ENCODE measurements at places on chromosomes 13 and 19.

DNA sequence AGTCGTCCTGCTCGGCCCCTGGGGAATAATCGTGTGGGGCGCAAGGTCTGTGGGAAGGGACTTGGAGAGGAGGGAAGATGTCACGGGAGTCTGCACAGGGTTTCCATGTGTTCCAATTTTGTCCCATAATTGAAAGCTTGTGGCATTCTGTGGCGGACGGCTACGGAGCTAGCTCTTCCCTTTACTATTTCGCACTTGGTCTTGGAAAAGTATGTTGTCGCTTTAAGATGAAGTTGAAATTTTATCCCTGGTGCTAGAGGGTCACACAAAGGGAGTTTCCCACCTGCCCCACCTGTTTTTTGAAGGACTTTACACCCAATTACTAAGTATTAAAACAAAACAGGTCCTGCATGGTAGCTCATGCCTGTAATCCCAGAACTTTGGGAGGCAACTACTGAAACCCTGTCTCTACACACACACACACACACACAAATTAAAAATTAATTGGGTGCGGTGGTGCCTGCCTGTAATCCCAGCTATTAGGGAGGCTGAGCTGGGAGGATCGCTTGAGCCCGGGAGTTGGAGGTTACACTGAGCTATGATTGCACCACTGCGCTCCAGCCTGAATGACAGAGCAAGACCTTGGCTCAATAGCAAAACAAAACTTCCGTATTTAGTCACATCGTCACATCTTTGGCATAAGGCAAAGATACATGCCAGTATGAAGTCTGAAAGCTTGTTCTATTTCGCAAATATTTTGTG lies 967 bp upstream of the TPT1 start:
- no peak for DNase-seq

DNA sequence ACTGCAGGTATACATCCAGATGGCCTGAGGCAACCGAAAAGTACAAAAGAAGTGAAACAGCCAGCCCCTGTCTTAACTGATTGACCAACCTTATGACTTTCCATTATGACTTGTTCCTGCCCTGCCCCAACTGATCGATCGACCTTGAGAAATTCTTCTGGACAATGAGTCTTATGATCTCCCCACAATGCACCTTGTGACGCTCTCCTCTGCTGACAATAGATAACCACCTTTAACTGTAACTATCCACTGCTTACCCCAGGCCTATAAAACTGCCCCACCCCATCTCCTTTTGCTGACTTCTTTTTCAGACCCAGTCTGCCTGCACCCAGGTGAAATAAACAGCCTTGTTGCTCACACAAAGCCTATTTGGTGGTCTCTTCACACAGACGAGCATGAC lies 11.2 kb downstream of the ZNF83 start:
- DNase-seq = no peak

DNA sequence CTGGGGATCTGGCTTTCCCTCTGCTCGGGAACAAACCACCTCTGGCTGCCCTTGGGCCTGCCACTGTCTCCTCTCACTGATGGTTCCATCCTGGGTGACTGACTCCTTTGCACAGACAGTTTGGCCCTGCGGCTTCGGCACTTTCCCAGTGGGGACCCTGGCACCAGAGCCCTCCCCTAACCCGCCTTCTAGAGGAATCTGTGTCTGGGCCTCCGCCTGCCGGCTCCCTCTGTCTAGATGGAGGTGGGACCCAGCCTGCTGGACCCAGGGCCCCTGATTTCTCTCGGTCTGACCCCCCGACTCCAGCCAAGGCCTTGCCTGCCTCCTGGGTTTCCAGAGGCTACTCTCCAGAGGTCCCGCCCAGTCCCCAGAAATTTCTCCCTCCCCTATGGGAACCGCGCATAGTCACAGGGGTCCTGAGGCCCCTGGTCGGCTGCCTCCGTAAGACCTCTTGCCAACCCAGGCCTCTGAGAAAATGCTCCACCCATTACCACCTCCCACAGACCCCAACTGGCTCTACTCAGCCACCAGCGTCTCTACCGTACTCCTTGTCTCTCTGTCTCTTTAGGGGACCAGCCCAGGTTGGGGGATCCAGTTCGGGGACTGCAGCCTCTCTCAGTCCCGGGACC lies 2.7 kb downstream of the CCDC106 start:
- no peak for DNase-seq

DNA sequence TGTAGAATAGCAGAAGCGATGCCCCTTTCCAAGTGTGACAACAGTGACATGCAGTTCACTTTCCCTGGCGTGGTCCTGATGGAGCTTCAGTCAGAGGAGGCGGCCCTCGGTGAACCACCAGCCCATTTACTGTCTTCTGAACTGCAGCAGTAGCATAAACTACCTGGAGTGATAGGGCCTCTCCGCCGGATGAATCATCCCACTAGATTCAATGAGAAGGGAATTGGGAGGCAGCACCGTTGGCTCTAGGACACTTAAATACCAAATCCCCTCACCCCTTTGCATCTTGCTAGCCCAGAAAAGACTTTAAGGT lies 112.8 kb upstream of the GPR12 start:
- DNase-seq = no peak

GRCh38 chr19:39303373-39304184 lies 7.4 kb downstream of the IFNL1 start:
- peak; percentile 66 for DNase-seq

GRCh38 chr13:29547153-29547552 lies 48.3 kb downstream of the SLC7A1 start:
- no peak for DNase-seq

DNA sequence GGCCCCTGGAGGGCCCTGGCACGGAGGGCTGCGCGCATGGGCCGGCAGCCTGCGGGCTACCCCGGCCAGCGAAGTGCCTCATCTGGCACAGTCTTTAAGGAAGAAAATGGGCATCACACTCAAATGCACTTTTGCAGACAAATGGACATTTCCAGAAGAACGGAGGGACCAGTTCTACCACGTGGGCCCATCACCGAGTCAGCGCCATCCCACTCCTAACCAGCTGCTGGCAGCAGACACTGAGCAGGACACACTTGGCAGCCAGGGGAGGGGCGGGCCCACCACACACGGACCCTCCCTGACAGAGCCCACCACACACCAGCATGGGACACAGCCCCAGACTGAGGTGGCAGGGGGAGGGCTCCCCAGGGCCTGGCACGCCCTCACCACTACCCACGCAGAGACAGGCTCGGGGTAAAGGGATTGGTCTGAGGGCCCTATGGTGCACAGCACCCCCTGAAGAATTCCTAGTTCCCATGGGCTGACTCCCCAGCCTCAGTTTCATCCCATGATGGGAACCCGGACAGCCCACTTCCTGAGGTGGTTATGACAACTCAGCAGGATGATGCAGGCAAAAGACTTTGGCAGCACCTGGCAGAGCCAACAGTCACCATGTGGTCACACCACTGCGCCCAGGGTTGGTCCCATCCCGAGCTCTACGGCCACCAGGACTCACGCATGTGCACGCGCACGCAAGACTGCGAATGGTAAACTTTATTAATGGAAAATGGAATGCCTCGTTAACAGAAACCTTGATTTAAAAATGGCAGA lies 18.7 kb upstream of the TINCR start:
- DNase-seq = no peak

- DNase-seq = no peak
Measured at GRCh38 chr19:32627714-32628270, 46.8 kb downstream of the PDCD5 start.

DNA sequence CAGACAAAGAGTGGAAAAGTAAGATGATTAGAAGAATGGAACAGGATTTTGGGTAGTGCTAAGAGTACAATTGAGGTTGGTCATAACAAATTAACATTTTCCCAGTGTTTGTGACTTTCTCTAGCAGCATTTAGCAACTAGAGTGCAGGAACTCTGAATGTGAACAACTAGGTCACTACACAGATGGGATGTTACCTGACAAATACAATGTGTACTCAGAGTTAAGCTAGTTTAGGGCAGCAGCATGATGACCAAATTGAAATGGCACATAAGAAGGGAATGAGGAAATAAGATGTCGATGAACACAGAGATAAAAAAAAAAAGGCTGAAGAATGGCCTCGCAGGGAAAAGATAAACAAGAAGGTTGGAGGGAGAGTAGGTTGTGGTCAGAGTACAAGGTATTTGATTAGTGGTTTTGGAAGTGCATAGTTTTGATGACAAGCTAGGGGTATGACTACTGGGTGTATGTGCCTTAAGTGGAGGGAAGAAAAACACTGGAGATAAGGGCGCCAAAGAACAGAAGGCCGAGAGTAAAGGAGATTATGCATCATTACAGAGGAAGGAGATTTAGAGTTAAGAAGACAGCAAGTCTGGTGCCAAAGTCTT lies 381.1 kb downstream of the FGF14 start:
- no peak for DNase-seq
